ENCODE measurements at places on chromosomes 3 and 15.

- DNase-seq: no peak
Observed at GRCh38 chr3:49166752-49167556, 823 bp upstream of the CCDC71 start.

- no peak for DNase-seq
Observed at GRCh38 chr3:32453346-32453745, 49.3 kb downstream of the CMTM6 start.

DNA sequence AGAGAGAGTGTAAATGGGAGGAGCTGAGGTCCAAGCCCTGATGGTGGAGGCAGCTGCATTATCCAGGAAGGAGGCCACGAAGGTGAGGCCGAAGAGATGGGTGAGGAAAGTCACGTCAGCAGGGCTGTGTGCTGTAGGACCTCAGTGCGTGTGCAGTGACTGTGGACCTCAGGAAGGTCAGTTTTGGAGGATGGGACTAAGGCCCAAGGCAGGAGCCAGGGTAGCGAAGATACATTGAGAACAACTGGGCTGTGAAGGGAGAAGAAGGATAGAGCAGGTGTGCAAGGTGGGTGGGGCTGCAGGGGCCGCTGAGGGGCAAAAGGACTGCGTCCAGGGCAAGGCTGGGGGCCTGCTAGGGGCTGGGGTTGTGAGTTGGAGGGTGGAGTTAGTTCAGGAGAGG, 4.9 kb downstream of the KLHL40 start:
- DNase-seq: no peak

DNA sequence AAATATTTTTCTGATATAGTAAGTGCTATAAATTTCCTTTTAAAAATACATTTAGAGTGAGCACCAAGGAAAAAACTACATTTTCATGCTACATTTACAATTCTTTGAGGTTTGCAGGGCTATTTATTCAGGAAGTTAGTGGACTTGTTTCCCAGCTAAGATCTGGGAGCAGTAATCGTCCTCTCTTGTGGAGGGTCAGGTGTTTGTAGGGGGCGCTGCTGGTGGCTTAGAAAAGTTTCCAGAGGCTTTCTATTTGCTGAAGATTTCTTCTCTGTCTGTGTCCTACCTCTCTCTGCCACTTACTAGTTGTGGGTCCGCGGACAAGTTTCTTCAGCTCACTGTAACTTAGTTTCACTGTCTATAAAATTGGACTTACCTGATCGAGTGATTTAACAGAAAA, 163.9 kb downstream of the PEX5L start:
- no peak for DNase-seq

GRCh38 chr3:132464066-132464465, 46.8 kb downstream of the DNAJC13 start:
- DNase-seq: no peak

- DNase-seq: no peak
Observed at GRCh38 chr15:70528816-70529215, 234.5 kb downstream of the UACA start.

DNA sequence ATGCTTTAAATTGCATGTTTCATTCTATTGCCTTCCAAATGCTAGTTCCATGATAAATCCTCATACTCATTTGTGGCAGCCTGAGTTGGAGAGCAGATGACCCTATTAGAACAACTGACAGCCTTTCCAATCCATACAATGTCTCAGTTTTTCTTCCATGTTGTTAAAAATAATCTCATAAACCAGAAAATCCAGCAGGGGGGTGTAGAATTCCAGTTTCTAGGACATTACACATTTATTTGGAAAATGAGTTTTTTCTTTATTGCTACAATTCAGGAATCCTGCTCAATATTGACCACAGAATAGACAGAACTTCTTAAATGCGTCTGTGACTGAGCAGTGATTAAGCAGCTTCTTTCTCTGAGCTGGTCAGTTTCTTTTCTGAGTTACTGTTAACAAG, 174.2 kb upstream of the ATP10A start:
- DNase-seq: no peak

DNA sequence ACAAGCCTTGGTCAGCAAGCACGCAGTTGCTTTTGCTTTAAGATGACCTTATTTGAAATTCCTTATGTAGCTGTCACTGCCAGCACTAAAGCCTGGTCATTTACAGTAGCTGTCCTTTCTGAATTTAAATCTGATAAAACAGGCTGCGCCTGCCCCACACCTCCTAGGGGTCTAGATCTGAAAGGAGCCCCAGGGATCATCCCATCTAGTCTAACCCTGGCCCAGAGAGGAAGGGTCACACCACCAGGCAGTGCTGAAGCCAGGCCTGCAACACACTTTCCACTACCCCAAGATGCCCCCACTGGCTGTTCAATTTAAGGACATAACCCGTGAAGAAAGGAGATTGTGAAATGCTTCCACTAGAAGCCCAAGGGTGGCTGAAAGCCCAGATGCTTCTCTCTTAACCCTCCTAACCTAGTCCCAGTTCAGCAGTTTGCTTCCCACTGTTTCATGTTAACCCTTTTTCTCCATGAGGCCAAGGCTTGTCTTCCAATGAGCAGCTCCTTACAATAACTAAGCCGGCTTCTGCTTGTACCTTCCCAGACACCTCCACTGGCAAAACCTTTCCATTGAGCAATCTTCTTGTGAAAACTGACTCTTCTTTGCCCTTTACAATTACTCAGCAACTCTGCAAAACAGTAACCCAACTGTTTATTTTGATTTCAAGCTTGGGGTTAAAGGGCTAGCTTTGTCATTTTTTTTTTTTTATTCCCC, 198.9 kb upstream of the LPP start:
- DNase-seq: no peak

- no peak for DNase-seq
Observed at GRCh38 chr15:96031426-96032110, 298.9 kb upstream of the NR2F2 start.

DNA sequence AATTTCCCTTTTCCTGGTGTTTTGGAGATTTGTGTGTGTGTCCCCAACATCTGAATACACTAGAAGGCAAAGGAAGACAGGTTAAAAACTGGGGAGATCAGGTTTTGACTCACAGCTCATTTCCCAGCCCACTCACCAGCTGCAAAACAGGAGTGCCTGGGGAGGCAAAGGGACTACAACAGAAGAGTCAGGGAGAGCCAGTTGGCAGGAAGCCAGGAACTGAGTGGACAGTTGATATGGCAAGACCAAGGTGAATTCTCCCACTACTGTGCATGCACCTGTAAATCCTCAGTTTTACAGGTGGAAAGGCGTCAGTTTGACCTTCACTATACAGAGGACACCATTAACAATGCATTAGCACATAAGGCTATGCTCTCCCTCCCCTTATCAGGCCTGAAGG, 901.5 kb upstream of the SEMA6D start:
- no peak for DNase-seq

GRCh38 chr3:175989161-175989560, 1130.0 kb downstream of the NAALADL2 start:
- no peak for DNase-seq

GRCh38 chr3:58526515-58526957, 10.5 kb downstream of the ACOX2 start:
- DNase-seq: no peak

DNA sequence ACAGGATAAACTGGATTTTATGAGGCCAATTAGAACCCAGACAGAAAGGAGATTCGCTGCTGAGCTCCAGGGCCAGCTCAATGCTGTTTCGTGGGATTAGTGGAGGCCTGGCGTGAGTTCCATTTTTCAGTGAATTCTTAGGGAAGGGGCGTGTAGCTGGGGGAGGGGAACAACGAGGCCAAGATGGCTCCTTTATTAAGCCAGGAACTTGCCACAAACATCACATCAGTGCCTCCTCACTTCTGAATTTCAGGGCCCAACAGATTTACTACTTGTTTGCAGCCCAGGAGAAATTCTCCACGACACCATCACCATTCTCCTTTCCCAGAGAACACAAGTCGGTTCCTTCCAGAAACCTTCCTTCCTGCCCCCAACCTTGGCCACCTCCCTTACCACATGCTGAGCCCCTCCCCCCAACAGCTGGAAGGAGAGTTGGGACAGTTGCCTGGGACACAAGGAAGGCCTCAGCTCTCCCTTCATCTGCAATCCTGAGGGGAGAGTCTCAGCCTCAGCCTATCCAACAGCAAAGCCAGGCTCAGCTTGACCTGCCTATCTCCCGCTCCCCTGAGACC, 5.8 kb downstream of the IGDCC4 start:
- no peak for DNase-seq

DNA sequence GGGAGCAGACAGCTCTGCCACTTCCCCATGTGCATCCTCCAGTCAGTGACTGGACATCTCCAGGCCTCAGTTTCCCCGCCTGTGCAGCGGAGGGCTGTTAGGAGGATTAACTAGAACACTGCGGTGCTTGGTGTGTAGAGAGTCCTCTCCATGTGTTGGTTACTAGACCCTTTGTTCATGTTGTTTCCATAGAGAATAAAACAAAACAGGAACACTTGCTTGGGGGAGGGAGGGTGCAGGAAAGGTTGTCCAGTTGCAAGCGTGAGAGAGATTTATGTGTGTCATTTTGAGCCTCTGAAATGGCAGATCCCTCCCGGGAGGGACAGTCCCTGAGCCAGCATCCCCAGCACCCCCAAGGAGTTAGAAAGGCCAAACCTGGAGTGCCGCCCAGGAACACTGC, 184.0 kb upstream of the LYSMD4 start:
- no peak for DNase-seq

- no peak for DNase-seq
Observed at GRCh38 chr3:11300970-11301369, 28.8 kb downstream of the ATG7 start.

- no peak for DNase-seq
Observed at GRCh38 chr15:68298882-68299381, 21.4 kb downstream of the FEM1B start.

DNA sequence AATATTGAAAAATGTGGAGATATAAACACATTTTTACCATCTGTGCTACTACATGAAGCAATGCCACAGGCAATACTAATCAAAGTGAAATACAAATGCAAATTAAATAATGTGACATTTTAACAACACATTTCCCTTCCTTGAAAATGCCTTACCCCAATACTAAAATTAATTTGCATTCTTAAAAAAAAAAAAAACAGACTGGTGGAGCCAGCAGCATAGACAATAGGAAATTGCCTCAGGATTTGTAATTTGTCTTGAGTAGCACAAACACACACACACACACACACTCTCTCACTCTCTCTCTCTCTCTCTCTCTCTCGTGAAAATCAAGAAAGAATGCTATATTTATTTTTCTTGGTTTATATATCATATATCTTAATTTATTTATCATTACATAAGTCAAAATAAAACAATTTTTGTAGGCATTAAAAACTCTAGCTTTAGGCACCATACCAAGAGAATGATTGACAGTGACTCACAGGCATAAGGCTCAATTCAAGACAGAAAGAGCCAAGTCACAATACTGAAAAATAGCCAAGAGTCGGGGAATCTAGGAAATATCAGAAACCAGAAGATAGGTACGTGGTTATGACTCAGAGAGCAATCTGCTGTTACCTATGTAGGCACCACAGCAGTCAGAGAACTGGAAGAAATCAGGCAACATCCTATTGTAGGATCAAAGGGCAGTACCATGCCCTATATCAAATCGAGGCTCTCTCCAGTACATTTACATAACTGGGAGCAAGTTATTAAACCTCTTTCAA, 23.0 kb downstream of the SUCNR1 start:
- no peak for DNase-seq

DNA sequence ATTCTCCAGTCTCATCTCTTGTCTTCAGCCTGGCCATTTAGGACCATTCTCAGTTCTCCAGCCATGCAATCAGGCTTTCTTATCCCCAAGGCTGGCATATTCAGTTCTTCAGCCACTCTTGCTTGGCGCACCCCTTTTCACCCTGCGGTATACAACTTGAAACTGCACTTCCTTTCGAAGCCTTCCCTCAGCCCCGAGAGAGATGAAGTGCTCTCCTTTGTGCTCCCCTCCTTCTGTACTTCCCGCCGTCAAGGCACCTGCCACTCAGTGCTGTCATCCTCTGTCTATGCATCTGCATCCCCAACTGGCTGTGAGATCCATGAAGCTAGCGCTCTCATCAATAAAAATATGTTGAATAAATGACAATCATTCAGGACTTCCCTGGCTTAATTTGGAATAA, 45.7 kb downstream of the MORC1 start:
- DNase-seq: no peak

DNA sequence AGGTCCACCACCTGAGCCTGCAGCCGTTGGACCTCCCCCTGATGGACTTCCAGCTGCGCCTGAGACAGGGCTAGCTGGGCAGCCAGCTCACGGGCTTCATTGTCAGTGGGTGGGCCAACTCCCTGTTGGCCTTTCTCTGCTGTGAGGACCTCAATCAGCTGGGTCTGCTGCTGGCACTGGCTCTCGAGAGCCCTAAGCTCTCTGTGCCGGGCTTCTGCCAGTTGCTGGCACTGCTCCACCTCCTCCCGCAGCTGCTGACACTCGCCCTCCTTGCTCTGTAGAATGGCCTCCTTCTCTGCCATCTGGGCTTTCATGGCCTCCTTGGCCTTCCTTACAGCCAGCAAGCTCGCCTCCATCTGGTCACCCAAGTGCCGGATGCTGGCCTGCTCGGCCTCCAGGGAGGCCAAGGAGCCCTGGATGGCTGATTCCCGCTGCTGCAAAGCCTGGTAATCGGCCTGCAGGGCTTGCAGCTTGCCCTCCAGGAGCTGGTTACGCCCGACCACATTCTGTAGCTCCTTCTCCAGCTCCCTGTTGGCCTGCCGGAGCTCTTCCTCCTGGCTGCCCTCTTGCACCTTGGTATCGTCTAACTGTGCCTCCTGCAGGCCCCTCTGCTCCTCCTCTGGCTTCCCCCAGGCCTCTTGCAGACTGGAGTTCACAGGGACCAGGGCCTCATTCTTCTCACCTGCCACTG, 23.8 kb downstream of the CXCR6 start:
- DNase-seq: no peak

DNA sequence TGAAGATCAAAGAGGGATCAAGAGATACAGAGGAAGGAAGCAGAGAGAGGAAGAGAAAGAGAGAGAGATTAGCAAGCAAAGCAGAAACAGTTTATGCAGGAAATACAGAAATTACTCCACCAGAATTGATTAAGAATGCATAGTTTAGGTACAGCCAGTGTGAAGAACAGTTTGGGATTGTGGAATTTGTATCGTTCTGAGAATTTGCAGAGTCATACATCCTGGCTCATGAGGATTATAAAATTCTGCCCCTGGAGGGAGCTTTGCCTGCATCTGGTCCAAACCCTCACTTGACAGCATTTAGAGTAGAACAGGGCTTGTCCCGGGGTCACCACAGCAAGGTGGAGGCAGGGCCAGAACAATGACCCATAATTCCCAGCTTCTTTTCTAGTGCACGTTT, 44.1 kb downstream of the MASP1 start:
- no peak for DNase-seq

DNA sequence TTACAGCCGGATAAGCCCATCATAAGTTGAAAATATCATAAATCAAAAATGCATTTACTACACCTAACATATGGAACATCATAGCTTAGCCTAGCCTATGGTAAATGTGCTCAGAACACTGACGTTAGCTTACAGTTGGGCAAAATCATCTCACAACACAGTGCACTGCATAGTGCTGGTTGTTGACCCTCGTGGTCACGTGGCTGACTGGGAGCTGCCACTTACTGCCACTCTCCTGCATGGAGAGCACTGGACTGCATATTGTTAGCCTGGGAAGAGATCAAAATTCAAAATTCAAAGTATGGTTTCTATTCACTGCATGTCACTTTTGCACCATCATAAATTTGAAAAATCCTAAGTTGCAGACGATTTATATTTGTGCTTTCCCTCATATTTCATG, 94.0 kb upstream of the CACNA2D3 start:
- no peak for DNase-seq

GRCh38 chr15:63089260-63090043, 32.2 kb upstream of the LACTB start:
- no peak for DNase-seq
